ENCODE measurements at places on chromosomes 11 and 22. TPM values are rescaled to one million over a fixed set of nuclear protein-coding genes. Genes with fewer than 3 reads are reported as not detected.

DNA sequence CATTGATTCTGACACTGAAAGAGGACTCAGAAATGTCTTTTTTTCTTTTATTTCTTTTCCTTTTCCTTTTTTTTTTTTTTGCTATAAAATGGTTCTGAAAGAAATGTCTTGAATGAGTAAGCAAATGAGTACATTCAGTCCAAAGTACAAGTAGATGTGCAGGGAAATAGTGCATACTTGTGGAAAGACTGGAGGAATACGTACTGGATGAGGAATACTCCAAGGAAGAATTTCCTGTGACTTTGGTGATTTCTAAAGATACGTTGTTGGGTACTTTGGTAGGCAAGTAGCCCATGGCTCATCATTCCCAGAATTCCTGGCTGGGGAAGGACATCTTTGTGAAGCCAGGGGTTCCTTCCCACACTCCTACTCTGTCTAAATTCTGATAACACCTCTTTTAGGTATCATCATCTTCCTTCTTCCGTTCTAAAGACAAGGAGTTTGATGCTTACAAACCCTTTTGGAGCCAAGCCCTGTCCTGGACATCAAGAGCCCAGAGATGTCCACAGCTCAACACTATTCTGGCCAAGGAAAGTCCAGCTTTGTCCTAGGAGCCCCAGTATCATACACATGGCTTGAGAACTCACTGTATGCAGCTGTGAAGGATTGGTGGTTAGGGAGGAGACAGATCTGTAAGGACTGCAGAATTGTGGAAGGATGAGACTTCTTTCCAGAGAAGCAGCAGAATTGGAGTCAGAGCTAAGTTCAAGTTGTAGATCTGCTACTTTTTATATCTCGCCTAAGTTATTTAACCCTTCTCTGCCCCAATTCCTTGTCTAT lies 4.8 kb upstream of the NUP98 start:
- no peak for ATAC-seq

DNA sequence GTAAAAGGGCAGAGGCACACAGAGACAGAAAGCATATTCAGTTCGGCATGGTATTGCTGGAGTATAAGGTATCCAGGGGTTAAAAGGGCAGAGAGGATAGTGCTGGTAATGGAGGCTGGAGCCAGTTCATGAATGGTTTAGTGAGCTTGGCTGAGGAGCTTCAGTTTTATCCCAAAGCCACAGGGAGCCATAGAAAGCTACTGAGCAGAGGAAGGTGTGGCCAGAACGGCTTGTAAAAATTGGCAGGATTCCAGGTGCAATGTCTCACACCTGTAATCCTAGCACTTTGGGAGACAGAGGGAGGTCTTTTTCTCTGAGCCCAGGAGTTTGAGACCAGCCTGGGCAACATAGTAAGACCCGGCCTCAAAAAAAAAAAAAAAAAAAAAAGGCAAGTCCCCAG lies 186.1 kb downstream of the MYO18B start:
- no peak for ATAC-seq

The ARHGAP8 gene
- 8.9 TPM for total RNA-seq

The PGR gene
- 0.12 TPM for total RNA-seq

The DNAJC24 gene
- 8.4 TPM for total RNA-seq
